ENCODE measurements at places on chromosomes 12 and 14. TPM values are rescaled to one million over a fixed set of nuclear protein-coding genes. Genes with fewer than 3 reads are reported as not detected.
A peak's percentile ranks its signal among the peaks of the same experiment; 100 is the strongest.

Gene KLHL33
- polyA plus RNA-seq = 0.13 TPM

- no peak for DNase-seq
Measured at GRCh38 chr14:56891226-56891625, 80.9 kb upstream of the OTX2 start.

DNA sequence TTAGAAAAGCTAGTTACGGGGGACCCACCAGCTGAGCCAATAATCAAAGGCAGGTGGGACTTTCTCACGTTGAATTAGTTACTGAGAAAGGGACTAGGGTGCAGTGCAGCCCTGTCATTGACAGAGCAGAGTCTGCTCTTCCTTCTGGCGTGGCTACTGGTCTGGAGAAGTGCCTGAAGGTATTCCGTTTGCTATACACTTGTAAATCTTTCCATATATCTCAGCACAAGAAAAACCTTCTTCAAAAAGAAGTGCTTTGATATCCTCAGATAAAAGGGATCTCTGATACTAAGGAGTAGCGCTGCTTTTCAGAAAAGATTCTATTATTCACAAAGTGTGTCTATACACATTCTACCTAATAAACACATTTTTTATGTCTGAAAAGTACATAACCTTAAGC is 91.5 kb downstream of the KCNK10 start:
- DNase-seq = no peak

- DNase-seq = no peak
Measured at GRCh38 chr12:30021051-30021833, 237.5 kb upstream of the TMTC1 start.

- DNase-seq = no peak
Measured at GRCh38 chr12:9699898-9700605, 30.5 kb downstream of the CLEC2D start.

GRCh38 chr12:68610370-68611093 is at the start of gene RAP1B:
Gene RAP1B, plus strand, starts transcription at chr12:68610899. Its CDS starts 37,826 bp downstream, at chr12:68648725.
- DNase-seq = peak; percentile 90

- DNase-seq = no peak
Measured at GRCh38 chr12:25286837-25287236, 36.1 kb upstream of the KRAS start.

DNA sequence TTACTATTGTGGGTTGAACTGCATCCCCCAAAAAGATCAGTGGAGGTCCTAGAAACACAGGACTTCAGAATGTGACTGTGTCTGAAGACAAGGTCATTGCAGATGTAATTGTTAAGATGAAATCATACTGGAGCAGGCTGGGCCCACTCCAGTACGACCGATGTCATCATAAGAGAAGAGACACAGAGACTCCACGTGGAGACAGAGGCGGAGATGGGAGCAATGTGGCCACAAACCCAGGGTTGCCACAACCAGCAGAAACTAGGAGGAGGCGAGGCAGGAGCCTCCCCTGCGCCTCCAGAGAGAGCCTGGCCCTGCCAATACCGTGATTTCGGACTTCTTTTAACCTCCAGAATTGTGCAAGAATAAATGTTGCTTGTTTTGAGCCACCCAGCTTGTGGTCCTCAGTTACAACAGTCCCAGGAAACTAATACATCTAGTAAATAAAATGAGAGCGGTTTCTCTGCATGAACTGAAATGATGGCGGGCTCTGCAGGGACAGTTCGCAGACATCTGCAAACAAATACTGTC is 25.7 kb upstream of the FZD10 start:
- DNase-seq = no peak

GRCh38 chr14:56073799-56074198 is 44.4 kb upstream of the PELI2 start:
- no peak for DNase-seq

- no peak for DNase-seq
Measured at GRCh38 chr12:128267131-128267622, at the start of gene TMEM132C. Gene TMEM132C, plus strand, starts transcription at chr12:128267170. Its CDS starts 233 bp downstream, at chr12:128267403.

DNA sequence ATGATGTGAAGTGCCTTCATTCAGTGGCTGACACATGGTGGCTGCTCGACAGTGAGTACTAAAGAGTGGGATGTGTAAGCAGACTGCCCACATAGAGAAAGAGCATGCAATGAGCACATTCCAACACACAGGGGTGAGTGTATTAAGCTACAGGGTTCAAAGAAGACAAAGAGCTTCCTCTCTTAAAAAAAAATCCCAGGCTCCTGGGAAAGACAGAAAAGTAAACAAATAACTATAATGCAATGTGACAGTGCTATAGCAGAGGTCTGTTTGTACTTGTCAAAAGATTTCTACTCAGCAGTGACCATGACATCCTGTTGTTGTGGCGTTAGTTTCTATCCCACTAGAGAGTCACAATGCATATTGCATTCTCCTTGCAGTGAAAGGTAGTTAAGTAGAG is 12.4 kb upstream of the PCNX1 start:
- no peak for DNase-seq

GRCh38 chr14:78425330-78425729 is 255.2 kb downstream of the NRXN3 start:
- no peak for DNase-seq

DNA sequence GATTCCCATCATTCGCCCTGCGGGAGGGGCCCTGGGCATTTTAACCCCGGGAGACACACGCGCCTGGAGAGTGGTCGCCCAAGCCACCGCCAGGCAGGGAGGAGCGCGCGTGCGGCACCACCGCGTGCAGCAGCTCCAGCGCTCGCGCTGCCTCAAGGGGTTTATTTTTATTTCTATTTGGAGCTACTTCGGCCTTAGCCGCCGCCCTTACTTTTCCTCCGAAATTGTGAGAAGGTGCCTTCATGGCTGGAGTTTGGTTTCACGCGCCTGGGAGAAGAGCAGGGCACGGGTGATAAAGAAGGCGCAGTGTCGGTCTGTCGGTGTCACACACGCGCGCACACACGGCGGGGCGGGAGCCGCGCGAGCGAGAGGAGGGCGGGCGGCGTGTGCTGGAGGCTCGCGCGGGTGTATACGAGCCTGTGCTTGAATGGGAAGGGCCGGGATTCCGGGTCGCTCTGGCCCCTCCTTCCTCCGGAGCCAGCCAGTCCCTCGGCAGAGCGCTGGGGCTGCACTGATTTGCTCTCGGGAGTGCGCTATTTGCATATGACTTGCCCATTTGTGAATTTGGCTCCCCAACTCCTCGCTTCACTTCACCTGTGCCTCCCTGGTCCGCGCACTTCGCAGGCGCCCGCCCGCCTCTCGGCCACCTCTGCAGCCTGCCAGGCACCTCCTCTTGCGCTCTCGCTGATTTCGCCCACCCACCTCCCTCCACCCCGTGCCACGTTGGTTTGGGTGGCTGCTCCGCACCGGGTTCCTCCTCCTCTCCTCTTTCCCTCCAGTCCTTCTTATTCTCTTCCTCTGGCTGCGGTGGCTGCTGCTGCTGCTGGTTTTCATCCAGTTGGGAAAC is 932.3 kb downstream of the DIO2 start:
- DNase-seq = peak; percentile 90

GRCh38 chr12:12396694-12397093 is 39.8 kb downstream of the BORCS5 start:
- DNase-seq = no peak

GRCh38 chr12:108063192-108063591 is 65.9 kb upstream of the WSCD2 start:
- DNase-seq = no peak

DNA sequence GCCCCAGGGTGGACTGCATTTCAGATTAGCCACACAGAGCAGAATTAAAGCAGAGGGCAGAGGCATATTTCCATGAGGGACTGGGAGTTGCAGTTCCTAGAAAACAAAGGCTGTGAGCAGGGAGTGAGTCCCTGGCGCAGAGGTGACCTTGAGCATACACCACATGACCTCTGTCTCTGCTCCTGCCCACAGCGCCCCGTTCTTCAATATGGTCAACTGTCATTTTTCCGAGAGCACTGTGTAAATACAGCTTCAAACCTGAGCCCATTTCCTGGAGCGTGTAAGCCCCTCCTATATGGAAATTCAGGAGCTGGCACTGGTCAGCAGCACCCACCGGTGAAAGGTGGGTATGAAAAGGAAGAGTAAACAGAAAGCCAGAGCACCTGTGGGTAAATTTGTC is 192.2 kb upstream of the PELI2 start:
- peak; percentile 53 for DNase-seq

Gene KLRC4
- polyA plus RNA-seq = not detected

Gene ASCL1
- polyA plus RNA-seq = 0.82 TPM

GRCh38 chr14:79586989-79587598 is 624.2 kb downstream of the DIO2 start:
- no peak for DNase-seq

Gene ACOT6
- 0.17 TPM for polyA plus RNA-seq
